CD4-positive, alpha-beta T cell (primary cell): ENCODE measurements at places on chromosomes 2 and 18.

DNA sequence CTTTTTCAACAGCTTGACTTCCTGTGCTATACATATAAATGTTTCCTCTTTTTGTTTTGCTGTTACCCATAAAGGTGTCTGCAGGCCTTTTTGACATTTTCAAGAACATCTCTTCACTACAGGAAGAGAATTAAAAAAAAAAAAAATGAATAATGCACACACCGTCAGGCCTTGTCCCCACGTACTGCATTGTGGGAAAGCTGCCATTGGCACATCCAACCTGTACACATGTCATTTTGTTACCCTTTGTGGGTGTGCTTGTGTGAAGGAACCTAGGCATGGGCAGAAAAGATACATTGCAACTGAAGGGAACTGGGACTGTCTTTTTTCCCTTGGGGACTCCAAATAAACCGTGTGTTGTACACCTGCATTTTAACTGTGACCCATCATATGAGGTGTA is 16.8 kb upstream of the TMEM37 start:
- DNase-seq: no peak

GRCh38 chr18:37698508-37699040 is 133.0 kb upstream of the CELF4 start:
- no peak for DNase-seq

- no peak for DNase-seq
Observed at GRCh38 chr18:32937597-32937996, 164.8 kb upstream of the KLHL14 start.

DNA sequence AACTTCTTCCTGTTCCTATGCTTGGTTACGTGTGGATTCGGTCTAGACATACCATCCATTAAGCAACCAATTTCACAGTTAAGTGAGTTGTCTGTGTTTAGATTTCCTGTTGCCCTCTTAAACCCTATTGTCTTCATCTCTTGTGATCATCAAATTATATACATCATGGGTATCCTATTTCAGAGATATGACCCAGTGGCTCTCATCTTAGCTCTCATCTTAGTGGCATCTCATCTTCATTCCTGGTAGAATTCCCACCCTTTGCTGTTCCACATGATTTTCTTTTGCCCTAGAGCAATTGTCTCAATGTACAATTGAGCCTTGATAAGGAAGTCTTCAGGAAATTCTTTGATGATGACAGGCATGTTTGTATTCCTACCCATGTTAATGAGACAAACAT is 29.4 kb upstream of the FN1 start:
- no peak for DNase-seq

GRCh38 chr2:219519526-219519916 is 5.2 kb downstream of the ASIC4 start:
- DNase-seq: no peak

GRCh38 chr2:51812138-51812866 is 780.4 kb upstream of the NRXN1 start:
- no peak for DNase-seq

GRCh38 chr2:179253226-179253625 is 11.4 kb downstream of the SESTD1 start:
- DNase-seq: no peak

DNA sequence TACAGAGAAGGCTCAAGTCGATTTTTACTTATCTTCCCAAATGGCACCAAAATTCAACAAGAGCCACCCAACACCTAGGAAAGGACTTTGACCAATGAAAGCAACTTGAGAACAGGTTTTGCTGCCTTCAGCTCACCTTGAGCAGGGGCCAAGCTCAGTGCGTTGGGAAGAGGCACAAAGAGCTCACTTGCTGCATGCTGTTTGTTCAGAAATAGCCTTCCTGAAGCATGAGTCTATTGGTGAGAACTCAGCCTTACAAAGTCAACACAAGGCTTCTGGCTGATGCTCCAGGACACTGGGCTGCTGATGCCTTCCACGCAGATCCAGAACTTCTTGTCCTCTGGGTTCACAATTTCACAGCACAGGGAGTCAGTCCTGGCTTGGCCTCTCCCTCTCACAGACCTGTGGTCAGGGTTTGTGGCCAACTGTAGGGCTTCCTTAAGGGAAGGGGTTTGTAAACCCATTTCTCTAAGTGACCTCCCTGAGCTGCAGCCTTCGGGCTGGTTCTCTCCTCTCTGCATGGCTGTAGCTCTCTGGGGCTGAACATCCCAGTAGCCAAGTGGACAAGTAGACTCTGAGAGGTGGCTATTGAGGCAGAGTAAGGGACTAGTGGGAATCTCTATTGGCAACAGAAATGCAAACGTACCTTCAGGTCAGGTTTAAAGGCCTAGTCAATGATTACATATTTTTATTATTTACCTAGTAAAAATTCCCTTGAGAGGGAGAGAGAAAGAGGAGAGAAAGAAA is 124.7 kb upstream of the GATA6 start:
- DNase-seq: no peak

DNA sequence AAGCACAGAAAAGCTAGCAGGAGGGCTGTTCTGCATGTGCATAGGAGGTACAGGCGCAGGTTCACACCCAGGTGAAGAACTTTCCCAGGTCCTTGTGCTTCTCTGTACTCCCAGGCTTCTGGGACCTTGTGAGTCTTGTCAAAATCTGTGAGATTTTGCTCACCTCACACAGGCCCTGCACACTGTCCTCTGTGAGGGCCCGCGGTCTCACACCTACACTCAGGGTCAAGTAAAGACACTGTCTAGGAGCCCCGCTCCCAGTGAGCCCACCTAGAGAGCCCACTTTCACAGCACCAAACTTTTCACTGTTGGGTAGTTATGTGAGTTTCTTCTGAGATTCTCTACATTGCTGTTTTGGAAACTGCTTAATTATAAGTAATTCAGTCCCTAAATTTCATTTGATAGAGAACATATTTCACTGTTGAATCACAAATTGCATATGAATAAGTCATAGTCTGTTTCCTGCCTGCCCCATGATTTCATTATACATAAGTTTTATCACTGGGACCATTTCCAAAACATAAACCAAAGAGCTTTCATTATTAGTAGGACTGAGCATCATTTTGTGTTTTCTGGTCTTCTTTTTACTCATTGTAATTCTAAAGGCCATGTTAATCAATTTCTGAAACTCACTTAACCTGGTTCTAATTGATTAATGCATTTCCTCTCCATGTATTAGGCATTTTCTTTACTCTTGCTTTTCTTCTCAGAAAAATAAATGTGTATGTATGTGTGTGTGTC is 234.2 kb upstream of the SPOPL start:
- DNase-seq: no peak

GRCh38 chr2:100736121-100736915 is 83.6 kb upstream of the NPAS2 start:
- no peak for DNase-seq

DNA sequence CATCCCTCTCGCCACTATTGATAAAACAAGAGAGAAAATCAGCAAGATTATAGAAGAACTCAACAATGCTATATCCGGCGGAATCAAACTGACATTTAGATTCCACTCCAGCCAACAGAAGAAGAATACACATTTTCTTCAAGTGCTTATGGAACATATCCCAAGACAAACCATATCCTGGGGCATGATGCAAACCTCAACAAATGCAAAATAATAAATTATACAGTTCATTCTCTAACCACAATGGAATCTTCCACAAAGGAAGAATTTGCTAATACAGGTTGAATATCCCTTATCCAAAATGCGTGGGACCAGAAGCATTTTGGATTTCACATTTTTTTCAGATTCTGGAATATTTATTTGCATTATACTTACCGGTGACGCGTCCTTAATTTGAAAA is 51.4 kb upstream of the YPEL5 start:
- no peak for DNase-seq

- no peak for DNase-seq
Observed at GRCh38 chr2:161228511-161229240, 68.4 kb downstream of the TANK start.

DNA sequence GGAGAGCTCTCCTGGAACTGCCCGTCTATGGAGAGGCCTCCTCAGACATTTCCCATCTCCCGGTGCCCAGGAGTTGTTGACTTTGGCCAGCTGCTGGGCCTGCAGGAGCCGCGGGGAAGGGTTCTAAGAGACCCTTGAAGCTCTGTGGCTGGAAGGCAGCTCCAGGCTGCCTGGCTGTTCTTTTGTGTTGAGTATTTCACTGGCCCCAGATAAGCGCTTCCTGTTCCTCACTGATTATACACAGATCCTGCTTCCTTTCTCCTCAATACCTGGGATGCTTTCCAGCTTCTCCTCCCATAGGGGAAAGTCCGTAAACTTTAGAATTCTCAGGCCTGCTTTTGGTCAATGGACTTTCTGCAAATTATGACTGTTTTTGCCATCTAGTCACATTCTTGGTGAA is 57.8 kb downstream of the TGOLN2 start:
- no peak for DNase-seq

DNA sequence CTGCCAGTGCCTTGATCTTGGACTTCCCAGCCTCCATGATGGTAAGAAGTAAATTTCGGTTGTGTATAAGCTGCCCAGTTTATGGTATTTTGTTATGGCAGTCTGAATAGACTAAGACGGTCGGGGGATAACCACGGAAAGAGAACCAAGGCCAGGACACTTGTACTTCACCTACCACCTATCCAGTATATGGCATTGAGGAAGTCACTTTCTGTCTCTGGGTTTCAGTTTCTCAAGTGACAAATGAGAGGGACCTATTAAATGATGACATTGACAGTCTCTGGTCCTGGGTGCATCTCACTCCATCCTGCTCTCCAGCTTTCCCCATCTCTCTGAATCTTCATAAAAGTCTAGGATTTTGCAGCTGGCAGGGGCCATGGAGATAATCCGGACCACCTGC is 183.8 kb upstream of the MSH6 start:
- no peak for DNase-seq

DNA sequence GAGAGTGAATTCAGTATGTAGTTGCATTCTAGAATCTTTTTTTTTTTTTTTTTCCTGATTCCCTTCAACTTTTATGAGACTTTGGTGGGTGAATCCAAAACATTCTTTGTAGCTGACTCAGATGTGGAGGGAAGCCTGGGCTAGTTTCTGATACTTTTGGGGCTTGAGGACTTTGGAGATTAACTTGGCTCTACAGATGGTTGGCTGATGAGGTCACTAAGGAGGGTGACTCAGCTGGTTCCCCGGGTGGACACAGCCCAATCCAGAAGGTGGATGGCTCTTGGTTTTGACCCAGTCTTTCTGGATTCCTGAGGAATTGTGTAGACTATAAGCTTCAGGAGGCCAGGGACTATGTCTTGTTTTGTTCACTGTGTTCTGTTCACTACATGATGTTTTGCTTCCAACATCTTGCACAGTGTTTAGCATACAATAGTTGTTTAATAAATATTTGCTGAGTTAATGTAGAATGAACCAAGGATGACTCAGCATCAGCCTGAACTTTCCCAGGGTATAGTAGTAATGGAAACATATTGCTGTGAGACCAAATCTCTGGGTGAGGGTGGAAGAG is 30.5 kb downstream of the LAMA3 start:
- no peak for DNase-seq

- no peak for DNase-seq
Observed at GRCh38 chr18:24160086-24160485, 21.2 kb downstream of the CABYR start.

GRCh38 chr2:12624905-12625598 is 91.7 kb upstream of the TRIB2 start:
- DNase-seq: no peak
